ENCODE measurements at places on chromosomes 4 and X. TPM values are rescaled to one million over a fixed set of nuclear protein-coding genes. Genes with fewer than 3 reads are reported as not detected.

The ASB9 gene
- 13.3 TPM for polyA plus RNA-seq

The F8A2 gene
- not detected for polyA plus RNA-seq

The DMP1 gene
- polyA plus RNA-seq, result not detected

The RPS6KA3 gene
- 36.0 TPM for polyA plus RNA-seq

All from left renal pelvis (tissue), 4 donors.